Head of caudate nucleus (tissue), 42 donors: ENCODE measurements at places on chromosomes 3 and 15.

GRCh38 chr3:174540116-174540908, 318.8 kb upstream of the NAALADL2 start:
- DNase-seq = no peak

- DNase-seq = no peak
These were observed 25.6 kb downstream of the ANXA2 start for GRCh38 chr15:60372227-60372626.

- DNase-seq = no peak
These were observed 417.0 kb upstream of the TPM1 start for GRCh38 chr15:62625429-62626033.

DNA sequence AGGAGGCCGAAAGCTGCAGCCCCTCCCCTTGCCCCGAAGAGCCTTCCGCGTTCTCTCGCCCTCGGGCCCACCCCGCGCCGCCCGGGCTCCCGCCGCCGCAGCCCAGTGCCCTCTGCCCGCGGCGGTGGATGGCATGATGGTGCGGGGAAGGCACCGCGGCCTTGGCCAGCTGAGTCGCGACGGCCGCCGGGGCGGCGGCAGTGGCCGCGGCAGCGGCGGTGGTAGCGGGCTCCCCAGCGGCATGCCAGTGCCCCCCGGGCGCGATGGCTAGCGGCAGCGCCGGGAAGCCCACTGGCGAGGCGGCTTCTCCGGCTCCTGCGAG, 1.2 kb downstream of the TLNRD1 start:
- no peak for DNase-seq

DNA sequence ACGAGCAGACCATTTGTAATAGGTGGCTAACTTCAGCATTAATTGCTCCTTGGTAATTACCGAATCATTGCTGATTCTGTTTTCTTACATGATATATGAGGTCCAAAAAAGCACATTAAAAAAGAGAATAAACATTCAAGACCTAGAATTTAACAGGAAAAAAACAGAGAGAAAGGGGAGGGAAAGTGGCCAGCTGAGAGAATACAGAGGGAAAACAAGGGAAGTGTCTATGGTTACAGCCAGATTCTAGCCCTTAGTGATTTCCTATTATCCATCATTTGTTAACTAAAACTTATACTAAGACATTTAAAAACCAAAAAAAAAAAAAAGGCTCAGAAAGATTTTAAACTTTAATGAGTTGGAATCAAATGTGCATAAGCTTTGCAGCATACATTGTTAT, 168.7 kb downstream of the LRTM1 start:
- no peak for DNase-seq

DNA sequence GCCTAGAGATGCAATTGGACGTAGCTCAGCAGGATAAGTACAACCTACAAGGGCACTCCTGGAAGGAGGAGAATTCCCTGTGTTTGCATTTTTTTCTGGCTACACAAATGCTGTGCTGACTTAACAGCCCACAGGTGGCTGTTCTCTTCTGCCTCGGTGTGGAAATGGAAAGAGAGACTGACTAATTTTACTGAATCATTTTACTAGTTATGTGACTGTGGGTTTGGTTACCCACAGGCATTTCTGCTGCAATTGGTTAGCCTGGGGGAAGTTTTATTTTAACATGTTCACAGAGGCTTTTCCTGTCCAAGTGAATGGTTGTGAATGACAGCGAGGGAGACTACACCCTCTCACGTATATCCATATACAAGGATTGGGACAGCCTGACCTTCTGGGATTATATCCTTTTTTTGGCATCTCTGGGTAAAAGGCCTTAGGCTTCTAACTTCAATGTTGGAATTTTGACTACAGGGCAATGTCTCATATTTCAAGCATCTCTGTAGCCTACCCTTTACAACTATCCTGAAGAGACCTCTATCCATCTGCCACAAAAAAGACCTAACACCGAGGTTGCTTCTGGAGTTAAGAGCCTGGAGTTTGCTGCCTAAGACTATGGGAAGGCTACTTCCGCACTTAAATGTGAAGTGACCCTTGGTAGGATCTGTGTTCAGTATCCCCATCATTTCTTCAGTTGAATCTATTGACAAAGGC, 67.2 kb upstream of the TP63 start:
- DNase-seq = no peak

DNA sequence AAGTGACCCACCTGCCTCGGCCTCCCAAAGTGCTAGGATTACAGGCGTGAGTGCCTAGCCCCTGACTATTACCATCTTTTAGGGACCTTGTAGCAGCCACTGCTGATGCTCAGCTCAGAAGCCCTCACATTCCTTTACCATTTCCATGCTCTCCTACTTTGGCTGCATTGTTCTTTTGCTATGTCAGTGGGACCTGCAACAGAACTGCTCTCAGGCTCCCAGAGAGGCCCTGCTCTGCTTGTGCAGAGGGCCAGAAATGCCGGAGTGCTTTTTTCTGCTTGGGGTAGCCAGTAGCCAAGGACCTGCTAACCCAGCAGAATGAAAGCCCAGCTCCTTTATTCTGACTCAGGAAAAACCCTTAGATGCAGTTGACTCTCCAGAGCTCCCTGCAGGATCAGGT, 18.3 kb upstream of the PROK2 start:
- DNase-seq = no peak

DNA sequence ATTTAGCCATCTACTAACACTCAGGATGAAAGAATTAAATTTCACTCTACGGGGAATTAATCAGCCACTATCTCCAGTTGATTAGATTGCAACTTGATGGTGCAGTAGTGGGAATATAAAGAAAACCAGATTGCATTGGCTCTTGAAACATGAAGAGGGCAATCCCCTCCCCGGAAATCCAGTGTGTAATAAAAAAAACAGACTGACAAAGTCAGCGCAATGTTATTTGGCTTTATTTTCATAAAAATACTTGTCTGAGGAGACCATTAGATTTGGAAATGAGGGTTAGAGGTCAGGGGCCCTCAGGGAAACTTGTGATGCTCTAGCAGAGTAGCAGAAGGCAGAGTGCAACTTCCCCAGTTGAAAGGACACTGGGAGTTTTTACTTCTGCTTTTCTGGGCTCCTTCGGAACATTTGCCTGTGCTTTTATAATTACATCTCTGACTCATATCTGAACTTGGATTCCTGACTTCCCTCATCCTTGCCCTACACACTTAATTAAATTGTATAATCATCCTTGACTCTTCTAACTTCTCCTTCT, 326.8 kb downstream of the TUSC7 start:
- DNase-seq = no peak

DNA sequence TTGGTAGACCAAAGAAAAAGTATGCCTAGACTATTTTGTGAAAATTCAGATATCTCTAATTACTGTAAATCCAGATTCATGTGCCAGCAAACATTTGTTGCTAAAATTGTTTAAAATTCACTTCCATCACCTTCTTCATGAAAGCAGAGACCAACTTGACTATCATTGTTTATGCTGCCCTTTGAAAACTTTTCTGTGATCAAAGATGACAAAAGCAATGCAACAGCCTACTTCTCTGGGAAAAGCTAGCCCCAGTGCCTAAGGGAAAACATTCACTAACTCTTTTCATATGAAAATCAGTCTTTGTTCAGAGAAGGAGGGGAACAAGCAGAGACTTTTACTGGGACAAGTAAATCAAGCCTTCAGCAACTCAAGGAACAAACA, 178.0 kb upstream of the P2RY1 start:
- DNase-seq = no peak

- no peak for DNase-seq
These were observed 335.2 kb upstream of the TRIM42 start for GRCh38 chr3:140342668-140343067.

GRCh38 chr3:60392501-60392900, 858.8 kb downstream of the FHIT start:
- DNase-seq = no peak

DNA sequence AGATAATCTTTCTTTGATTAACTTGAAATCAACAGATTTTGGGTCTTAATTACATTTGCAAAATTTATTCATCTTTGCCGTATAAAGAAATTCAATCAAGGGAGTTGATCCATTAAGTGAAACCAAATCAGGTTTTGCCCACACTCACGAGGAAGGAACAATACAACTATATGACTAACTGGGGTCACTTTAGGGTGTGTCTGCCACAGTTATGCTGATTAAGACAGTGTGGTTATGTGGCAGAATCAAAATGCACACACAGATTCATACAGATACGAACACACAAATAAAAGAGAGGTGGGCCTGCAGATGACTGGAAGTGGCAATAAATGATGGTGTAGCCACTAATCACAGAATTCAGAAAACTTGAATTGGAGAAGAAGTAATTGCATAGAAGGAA, 543.5 kb downstream of the GABRG3 start:
- no peak for DNase-seq

- no peak for DNase-seq
These were observed 39.8 kb upstream of the DUSP7 start for GRCh38 chr3:52095990-52096775.

GRCh38 chr3:138941259-138941885, 5.6 kb downstream of the FOXL2 start:
- no peak for DNase-seq

DNA sequence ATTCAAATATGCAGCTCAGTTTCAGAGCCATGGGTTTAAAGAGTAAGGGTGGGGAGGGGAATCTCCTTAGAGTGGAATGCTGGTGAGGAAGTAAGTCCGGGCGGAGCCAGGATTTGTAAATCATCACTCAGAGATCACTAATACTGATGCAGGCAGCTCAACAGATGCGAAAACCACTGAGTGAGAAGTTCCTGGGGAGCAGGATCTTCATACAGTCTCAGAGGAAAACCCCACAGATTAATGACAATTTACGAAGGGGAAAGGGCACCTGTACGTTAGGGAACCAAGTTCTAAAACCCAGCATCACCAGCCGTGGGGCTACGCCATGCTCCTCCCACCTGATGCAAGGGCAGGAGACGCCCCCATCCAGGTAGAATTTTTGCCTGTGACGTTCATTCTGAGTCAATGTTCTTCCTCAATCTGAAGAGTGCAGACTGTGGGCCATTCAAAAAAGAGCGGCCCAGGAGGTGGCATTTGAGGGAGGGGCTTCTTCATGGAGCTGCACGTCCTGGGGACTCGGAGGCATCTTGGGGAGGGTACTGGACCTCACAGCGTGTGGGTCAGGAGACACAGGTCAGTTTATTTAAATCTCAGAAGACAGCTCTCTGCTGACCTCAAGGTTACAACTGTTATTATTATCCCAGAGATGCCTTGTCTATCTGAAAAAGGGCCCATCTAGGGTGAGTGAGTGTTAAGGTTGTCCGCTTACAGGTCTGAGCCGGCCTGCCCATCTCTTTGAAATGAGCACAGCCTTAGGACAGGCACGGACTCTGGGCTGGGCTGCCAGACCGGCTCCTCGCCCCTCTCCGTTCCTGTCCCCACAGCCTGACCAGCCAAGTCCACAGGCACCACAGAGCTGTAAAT, 228.0 kb downstream of the XXYLT1 start:
- no peak for DNase-seq

GRCh38 chr15:76033438-76033837, 21.2 kb upstream of the NRG4 start:
- DNase-seq = no peak

DNA sequence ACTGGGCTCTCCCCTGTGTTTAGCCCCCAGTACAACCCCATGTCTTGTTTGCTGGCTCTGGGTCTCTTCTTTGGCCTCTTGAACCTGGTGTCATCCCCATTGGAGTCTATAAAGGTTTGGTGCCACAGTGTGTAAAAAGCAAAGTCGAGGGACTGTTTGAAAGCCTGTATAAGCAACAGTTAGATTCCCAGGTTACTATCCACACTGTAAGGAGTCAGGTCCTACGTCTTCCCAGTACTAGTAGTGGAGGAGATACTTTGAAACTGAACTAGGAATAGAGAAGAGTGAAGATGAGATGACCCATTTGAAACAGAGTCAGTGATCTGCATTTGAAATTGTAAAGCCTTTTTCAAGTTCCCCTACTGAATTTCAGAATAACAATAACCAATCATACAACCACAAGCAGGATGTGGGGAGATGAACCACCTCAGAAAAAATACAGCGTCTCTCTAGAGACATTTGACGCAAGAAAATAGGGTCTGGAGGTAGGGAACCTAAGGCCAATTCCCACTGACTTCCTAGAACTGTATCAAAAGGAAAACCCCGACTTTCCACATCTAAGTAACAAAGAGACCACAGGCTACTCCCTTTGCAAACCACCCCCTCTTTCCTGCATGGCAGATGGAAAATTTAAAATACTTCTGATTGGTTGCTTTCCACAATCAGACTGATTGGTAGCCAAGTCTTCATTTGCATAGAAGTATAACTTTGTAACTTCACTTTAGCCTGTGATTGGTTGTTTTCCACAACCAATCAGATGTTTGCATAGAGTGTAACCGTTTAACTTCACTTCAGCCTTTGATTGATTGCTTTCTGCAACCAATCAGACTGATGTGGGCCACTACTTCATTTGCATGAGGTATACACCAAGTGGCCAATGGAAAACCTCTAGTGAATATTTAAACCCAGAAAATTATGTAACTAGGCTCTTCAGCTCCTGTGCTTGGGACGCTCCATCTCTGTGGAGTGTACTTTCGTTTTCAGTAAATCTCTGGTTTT, 49.9 kb upstream of the NEDD4 start:
- DNase-seq = no peak
